ENCODE measurements at places on chromosomes 13 and 19.

DNA sequence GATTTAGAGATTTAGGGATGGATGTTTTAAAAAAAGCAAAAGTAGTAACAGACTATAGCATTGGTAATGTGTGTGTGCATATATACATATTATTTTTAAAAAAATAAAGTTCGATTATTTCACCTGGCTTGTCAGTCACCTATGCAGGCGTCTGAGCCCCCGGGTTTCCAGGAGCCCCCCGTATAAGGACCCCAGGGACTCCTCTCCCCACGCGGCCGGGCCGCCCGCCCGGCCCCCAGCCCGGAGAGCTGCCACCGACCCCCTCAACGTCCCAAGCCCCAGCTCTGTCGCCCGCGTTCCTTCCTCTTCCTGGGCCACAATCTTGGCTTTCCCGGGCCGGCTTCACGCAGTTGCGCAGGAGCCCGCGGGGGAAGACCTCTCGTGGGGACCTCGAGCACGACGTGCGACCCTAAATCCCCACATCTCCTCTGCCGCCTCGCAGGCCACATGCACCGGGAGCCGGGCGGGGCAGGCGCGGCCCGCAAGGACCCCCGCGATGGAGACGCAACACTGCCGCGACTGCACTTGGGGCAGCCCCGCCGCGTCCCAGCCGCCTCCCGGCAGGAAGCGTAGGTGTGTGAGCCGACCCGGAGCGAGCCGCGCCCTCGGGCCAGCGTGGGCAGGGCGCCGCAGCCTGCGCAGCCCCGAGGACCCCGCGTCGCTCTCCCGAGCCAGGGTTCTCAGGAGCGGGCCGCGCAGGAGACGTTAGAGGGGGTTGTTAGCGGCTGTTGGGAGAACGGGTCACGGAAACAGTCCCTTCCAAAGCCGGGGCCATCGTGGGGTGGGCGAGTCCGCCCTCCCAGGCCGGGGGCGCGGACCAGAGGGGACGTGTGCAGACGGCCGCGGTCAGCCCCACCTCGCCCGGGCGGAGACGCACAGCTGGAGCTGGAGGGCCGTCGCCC is 840 bp upstream of the CCNA1 start:
- DNase-seq: no peak

DNA sequence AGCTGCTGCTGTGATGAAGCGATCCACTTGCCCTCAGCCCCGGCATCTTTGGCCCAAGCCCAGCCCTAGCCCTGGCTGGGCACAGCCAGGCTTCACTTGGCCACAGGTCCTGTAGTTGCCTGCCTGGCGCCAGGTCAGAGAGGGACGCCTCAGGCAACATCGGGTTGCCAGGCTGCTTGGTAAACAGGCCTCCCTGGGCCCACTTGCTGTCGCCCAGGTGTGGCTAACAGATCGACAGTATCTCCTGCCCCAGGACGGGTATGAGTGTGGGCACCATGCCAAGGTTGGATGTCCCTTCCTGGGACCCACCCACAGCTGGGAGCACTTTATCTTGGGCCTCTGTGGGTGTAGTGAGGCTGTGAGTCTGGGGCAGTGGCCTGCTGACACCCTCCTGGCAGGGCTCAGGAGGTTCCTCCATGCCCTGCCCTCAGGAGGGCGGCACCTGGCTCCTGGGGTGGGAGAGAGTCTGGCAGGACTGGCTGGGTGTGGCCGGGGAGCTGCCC is 27.8 kb downstream of the CARM1 start:
- DNase-seq: no peak

DNA sequence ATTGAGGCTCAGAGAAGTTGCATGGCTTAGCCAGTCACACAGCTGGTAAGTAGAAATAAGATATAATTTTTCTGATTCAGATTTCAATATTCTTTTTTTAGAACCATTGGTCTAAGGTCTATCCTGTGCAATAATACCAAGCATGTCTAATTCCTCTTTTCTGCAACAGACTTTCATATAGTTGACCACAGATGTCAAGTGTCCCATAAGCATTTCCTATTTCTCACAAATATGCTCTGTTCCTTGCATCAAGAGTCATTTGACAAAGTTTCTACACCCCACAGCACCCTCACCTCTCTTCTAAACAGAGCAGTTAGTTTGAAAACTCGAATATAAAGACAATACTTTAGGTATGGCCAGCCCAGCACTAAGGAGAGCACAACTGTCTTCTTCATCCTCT is 26.8 kb upstream of the SACS start:
- DNase-seq: no peak

GRCh38 chr19:17243830-17244617 is 1.7 kb downstream of the NR2F6 start:
- DNase-seq: no peak

DNA sequence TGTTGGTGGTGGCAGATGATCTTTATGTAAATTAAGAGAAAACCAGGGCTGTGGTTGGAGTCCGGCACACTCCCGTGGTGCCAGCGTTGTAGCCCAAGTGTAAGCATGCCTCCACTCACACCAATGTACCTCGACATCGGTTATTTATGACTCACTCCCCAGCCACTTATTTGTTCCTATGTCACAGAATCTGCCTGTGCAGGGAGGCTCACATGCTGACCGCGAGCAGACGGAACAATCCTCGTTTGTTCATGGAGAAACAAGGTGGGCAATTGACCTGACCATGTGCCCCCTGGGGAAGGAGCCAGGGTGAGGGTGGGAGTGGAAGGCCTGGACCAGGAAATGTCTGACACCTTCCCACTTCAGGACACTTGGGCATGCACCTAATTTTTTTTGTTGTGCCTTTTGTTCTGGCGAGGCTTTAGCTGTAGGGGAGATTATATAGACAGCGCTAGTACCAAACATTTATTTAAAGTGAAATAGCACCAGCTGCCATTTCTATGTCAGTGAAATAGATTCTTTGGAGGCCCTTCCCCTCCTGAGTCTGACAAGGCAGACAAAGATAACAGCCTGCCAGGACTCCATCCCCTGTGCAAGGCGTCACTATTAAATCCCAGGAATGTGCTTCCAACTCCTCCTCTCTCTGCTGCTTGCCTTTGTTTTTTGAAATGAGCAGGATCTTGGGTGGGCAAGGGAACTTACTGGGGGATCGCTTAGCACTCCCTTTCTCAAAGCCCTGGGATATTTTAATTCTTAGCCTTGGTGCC is 394.2 kb downstream of the FGF9 start:
- no peak for DNase-seq

GRCh38 chr19:5099701-5100221 is 130.8 kb downstream of the KDM4B start:
- DNase-seq: no peak

DNA sequence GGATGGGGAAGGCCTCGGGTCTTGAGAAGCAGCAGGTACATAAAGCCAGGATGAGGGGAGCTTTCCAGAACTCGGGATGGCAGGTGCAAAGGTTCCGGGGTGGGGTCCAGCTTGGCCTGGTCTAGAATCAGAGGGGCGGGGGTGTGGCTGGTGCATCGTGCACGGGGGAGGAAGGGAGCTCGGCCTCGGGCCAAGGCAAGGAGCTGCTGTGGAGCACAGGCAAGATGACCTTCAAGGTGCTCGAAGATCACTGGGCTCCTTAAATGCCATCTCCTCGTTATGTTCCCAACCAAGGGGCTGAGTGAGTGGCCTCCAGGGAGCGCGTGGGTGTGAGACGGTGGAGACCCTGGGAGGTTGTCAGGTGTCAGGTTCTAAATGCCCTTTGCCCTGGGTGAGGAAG is 16.1 kb upstream of the SIGLEC11 start:
- DNase-seq: no peak

DNA sequence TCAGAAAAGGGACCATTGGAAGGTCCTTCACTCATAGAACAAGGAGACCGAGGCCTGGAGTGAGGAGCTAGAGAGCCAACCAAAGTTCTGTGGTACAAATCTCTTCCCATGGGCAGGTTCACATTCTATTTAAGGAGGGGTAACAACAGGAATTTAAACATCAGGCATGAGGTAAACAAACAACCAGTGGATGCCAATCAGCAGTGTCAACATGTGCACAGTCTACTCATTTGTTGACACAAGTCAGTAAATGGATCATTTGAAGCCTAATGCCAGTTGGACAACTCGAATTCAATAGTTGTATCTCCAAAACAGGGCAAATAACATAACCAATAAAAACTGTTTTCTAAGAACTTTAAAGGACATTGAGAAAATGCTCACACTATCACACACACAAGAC is 6.3 kb upstream of the DOCK9 start:
- no peak for DNase-seq

GRCh38 chr13:49527123-49527522 is 31.4 kb downstream of the PHF11 start:
- DNase-seq: no peak

GRCh38 chr13:43484432-43485225 is 302.1 kb downstream of the ENOX1 start:
- DNase-seq: no peak

GRCh38 chr19:4774136-4774535 is 17.4 kb upstream of the FEM1A start:
- no peak for DNase-seq

DNA sequence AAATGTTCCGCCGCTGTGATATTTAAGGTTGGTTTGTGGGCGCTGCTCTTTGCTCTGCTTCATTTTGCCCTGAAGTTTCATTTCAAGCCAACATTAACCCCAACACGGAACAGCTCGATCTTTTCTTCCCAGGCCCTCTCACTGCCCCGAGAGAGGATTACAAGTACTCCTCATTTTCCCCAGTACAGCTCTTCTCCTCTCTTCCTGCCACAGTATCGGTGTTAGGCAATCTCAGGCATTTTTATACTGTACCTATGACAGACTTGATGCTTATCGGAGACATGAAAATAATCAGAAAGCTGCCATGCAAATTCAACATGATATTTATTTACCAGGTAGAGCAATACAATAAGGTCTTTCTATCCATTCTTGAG is 1.3 kb upstream of the EDNRB start:
- DNase-seq: no peak

GRCh38 chr19:54262066-54262465 is 5.0 kb upstream of the LILRB5 start:
- no peak for DNase-seq

- no peak for DNase-seq
Observed at GRCh38 chr19:2722541-2723344, 1.6 kb upstream of the DIRAS1 start.

GRCh38 chr13:45051315-45051714 is 62.0 kb downstream of the GPALPP1 start:
- no peak for DNase-seq

DNA sequence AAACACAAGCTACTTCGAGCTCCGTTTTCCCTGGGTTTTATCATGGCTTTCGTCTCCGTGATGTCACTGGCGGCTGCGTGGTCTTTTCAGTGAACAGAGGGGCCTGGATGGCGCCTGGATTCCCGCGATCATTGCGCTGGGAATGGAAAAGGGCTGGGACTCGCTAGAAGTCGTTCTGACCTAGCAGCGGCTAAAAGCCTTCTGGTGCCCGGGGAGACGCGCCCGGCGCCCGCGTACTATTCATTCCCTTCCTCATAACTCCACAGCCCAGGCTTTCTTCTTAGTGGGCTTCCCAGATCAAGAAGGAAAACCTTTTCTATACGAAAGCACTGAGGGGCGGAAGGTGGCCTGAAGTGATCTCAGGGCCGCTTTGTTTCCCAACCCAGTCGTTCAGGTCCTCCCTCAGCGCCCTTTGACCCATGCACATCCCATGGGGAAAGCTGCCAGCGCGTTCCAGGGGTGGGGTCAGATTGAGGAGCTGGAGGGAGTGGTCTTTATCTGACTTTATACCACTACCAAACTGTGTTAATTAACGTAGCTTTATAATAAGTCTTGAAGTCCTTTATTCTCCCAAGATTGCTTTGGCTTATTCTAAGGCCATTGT is 96.6 kb downstream of the ELF1 start:
- DNase-seq: no peak

DNA sequence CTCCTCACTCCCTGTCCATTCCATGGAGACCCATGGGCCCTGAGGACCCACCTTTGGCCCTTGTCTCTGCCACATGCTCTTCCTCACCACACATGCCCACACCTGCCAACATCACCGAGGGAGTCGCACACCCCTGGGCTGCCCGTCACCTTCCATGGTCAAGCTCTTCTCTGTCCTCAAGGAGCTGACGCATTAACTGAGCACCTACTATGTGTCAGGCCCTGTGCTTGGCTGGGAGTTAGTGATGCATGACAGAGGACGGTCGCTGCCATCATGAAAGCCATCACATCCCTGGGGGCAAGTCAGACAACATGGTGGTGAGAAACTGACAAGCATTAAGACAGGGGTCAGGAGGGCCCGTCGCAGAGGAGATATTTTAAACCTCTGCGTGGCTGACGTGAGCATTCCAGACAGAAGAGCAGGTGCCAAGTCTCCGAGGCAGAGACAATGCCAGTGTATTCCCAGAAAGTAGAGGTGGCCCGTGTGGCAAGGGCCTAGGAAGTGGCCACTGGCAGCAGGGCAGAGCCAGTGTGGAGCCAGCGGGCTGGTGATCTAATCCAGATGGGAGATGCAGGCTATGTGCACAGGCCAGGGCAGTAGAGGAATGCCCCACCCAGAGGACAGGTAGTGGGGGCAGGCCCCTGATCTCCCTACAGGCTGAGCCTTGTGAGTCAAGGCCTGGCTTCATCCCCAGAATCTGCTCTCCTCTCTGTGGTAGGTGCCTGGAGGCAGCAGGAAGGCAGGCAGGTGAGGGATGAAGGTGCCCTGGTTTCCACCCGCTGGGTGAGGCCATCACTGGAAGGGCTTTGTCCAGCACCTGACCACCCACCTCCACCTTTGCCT is 21.2 kb downstream of the ELAVL1 start:
- DNase-seq: no peak

DNA sequence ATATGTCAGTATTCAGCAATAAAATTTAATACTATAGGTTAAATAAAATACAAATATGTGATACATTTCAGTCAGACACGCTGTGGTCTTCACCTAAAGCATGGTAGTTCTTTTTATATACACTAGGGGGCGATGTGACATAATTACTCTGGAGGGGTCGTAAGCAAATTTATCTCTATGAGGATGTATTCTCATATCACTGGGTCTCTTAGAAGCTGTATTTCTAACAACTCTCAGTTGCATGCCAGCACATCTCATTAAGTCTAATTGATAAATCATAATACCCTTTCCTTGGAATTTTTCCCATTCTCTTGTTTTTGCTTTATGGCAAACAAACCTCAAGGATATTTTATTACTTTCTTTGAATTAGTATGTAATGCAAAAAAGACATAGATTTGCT is 3.9 kb upstream of the PCDH17 start:
- DNase-seq: no peak
